ENCODE measurements at places on chromosomes 2 and 18. TPM values are rescaled to one million over a fixed set of nuclear protein-coding genes. Genes with fewer than 3 reads are reported as not detected.

GPR75 gene
- 1.5 TPM for total RNA-seq

MERTK gene
- total RNA-seq = 0.69 TPM

PKP4 gene
- total RNA-seq = 34.7 TPM

HOXD13 gene
- not detected for total RNA-seq

CACNB4 gene
- 10.8 TPM for total RNA-seq

APLF gene
- 5.6 TPM for total RNA-seq

LBH gene
- total RNA-seq = 253 TPM

FER1L5 gene
- 0.78 TPM for total RNA-seq

GRP gene
- not detected for total RNA-seq

TEX44 gene
- not detected for total RNA-seq

TBR1 gene
- total RNA-seq = not detected

DPP4 gene
- total RNA-seq = 39.1 TPM

RASGRP3 gene
- 3.0 TPM for total RNA-seq

HOXD4 gene
- 4.6 TPM for total RNA-seq

C1GALT1C1L gene
- total RNA-seq = 0.20 TPM

BMP10 gene
- total RNA-seq = not detected

CFC1 gene
- not detected for total RNA-seq

IRS1 gene
- 24.5 TPM for total RNA-seq

SPEG gene
- 87.2 TPM for total RNA-seq

NT5C1B gene
- not detected for total RNA-seq

TANC1 gene
- 40.1 TPM for total RNA-seq

GREB1 gene
- total RNA-seq = 0.52 TPM

LYG2 gene
- not detected for total RNA-seq

C2orf78 gene
- not detected for total RNA-seq

COBLL1 gene
- 16.1 TPM for total RNA-seq

HMSD gene
- total RNA-seq = not detected

CABYR gene
- total RNA-seq = 5.7 TPM

VPS4B gene
- total RNA-seq = 38.7 TPM

ZNF396 gene
- total RNA-seq = 3.5 TPM

IL36G gene
- total RNA-seq = not detected

ANKRD36 gene
- total RNA-seq = 48.6 TPM

HAAO gene
- total RNA-seq = 0.85 TPM

INPP1 gene
- total RNA-seq = 8.0 TPM

DPYSL5 gene
- not detected for total RNA-seq

RGPD4 gene
- not detected for total RNA-seq

NDUFB3 gene
- total RNA-seq = 48.2 TPM

NCKAP5 gene
- 0.76 TPM for total RNA-seq

RGPD3 gene
- 0.20 TPM for total RNA-seq

CPO gene
- not detected for total RNA-seq

C1QL2 gene
- not detected for total RNA-seq

LINC00305 gene
- not detected for total RNA-seq

C2orf15 gene
- not detected for total RNA-seq

ITGA4 gene
- 53.7 TPM for total RNA-seq

CCDC102B gene
- total RNA-seq = 64.7 TPM

HES6 gene
- 1.3 TPM for total RNA-seq

IAH1 gene
- total RNA-seq = 51.2 TPM
